ENCODE measurements at places on chromosomes 7 and 10.

- no peak for DNase-seq
These were observed 23.1 kb upstream of the SRGN start for GRCh38 chr10:69064762-69065328.

- DNase-seq, result no peak
These were observed 20.5 kb downstream of the GPER1 start for GRCh38 chr7:1108264-1108920.

DNA sequence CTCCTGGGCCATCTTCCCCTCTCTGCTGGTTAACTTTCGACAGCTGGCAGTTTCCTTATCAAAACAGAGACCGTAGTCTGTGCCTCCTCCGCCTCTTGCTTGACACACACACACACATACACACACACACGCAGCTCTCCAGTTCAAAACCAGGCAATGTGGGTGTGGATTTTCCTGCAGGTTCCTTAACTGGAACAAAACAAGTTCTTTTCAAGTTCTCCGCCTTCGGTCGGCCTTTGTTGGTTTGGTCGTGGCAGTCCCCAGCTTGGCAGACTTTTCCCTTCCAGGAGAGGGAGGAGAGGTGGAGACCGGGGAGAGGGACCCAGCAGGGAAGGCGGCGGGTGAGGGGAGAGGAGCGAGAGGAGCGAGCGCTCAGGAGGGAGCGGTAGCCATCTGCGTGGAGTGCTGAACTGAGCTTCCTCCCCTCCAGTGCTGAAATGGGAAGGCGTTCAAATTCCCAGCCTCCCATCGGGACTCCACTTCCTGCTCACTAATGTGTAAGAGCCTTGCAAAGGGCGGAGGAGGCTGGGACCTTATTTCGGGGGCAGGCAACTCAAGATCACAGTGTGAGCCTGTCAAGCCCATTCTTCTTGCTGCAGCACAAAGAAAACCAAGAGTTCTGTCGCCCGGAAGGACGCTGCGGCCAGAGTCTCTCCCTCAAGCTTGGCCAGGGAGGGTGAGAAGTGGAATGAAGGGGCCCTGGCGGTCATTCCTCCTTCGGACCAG is 120.6 kb downstream of the PRPF18 start:
- DNase-seq, result peak; percentile 67

- peak; percentile 33 for DNase-seq
These were observed 135.9 kb downstream of the LRRN3 start for GRCh38 chr7:111226800-111227199.

- no peak for DNase-seq
These were observed 419.2 kb downstream of the GLRX3 start for GRCh38 chr10:130555411-130555750.

DNA sequence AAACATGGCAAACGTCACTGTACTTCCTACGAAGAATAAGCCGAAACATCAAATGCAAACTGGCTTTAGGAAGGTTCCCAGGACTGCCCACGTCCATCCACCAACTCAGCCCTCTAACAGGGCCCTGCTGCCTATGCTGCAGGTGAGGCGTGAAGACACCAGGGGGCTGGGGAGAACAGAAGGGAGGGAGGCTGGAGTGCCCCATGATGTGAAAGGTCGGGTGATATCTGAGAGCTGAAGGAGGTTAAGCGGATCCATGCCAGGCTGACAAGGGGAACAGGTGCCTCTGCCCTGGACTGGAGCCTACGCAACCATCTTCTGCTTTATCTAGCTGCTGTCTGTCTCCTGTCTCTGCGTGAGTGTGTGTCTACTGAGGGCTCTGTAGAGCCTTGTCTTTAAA is 40.2 kb upstream of the ATP6V0A4 start:
- DNase-seq, result no peak

DNA sequence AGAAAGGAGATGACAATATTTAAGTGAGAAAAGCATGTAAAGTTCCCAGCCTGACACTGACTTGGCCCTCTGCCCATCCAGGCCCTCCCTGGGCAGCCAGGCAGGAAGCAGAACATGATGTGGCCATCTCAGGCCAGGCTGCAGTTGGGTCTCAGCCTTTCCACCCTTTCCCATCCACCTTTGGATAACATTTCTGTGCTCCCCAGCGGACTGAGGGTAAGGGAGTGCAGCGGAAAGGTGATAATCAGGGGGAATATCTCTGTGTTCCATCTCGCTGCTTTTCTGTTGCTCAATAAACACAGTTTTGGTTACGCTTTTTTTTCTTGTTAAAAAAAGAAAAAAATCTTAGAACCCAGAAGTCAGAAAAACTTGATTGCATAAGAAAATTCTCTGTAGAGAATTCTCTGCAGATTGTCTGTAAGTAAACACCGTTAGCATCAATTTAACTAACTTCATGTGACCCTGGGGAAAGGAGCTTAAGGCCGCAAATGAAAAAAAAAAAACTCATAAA is 37.2 kb upstream of the TARP start:
- peak; percentile 36 for DNase-seq

- DNase-seq, result no peak
These were observed 59.1 kb downstream of the ARID5B start for GRCh38 chr10:61960396-61961120.

Measured in OCI-M1 (cell line).